ENCODE measurements at places on chromosomes 13 and 19. TPM values are rescaled to one million over a fixed set of nuclear protein-coding genes. Genes with fewer than 3 reads are reported as not detected.

- DNase-seq = peak; percentile 44
These were observed 4.3 kb downstream of the CD37 start for GRCh38 chr19:49339301-49340068.

Gene ZNF610
- 24.8 TPM for total RNA-seq

Gene PDE4C
- total RNA-seq = 1.6 TPM

DNA sequence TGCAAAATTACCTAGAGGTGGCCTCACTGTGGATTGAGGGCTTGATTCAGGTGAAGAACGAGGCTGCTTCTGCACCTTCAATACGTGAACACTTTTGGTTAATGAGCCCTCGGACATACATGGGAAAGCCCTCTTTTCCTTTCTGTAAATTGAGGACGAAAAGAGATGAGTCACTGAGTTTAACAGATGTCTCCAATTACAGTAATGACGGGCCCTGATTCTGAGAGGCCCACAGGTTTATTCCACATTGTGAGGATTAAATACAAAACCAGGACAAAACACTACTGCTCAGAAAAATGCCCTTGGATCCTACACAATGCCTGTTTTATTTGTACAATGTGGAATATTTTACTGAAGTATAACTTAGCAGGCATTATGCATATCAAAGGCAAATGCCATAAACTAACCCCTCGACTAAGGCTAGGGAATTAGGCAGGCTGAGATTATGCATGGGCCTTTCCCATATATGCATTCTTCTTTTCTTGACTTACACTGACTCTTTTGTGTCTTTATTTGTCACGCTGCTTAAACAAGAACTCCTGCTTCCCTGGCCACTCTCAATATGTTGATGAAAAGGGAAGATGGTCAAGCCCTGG lies 819.9 kb downstream of the OLFM4 start:
- DNase-seq = no peak

Gene BICRA
- 31.9 TPM for total RNA-seq

DNA sequence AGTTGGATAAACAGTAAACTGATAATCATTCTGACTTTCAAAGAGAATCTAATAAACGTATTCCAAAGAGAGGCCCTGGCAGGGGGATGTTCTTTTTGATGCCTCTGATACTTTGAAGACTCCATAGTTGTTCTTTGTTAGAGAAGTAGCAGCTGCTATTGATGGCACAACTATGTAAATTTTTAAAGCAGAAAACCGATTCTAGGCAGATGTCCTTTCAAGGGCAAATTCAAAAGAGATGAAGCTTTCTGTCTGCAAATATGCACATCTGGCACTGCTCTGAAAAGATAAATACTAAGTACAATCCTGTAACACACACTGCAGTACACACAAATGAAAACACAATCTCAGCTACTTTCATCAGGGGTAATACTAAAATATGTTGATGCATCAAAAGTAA lies 250.1 kb downstream of the VWA8 start:
- no peak for DNase-seq

Gene UBE2S
- 69.9 TPM for total RNA-seq

- DNase-seq = no peak
These were observed 81.5 kb upstream of the TNFSF11 start for GRCh38 chr13:42492372-42492920.

DNA sequence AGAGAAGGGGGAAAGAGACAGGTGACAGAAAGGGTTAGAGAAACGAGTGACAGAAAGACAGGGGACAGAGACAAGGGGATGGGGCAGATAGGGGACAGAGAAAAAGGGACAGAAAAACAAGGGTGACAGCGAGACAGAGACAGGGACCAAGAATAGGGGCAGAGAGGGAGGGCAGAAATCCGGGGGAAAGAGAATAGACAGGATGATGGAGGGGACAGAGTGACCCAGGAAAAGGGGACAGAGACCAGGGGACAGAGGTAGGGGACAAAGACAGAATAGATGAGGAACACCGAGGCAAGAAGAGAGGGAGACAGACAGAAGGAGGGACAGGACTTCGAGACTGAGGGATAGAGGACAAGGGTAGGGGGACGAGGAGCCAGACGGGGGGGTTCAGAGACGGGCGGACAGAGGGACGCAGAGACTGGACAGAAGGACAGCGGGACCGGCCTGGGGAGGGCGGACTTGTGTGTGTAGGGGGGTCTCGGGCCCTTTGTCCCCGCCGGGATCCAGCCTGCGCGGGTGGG lies 593 bp downstream of the CADM4 start:
- DNase-seq = no peak

GRCh38 chr19:37654629-37655300 lies 500 bp downstream of the ZFP30 start:
- DNase-seq = peak; percentile 21

DNA sequence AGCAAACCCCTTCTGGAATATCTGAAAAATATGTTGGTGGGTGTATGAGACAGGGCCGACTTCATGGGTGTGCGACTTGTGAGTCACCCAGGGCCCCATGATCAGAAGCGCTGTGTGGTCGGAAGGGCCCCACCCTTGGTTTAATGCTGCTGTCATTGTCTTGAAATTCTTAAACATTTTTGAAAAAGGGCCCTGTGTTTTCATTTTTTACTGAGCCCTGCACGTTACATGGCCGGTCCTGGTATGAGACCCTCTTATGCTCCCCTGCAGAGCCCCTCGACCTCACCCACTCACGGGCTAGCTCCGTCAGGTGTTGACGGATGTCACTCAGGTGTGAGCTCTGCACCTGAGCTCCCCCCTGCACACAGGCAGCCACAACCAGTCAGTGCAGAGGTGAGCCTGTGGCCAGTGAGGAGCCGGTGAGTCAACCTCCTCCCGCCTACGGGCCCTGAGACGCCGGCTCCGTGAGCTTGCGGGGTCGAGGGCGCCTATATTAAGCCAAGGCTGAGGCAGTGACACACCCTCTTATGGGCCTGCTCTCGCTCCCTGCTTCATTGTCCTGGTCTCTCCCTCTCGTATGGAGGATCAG lies 27.7 kb downstream of the GADD45B start:
- DNase-seq = no peak

DNA sequence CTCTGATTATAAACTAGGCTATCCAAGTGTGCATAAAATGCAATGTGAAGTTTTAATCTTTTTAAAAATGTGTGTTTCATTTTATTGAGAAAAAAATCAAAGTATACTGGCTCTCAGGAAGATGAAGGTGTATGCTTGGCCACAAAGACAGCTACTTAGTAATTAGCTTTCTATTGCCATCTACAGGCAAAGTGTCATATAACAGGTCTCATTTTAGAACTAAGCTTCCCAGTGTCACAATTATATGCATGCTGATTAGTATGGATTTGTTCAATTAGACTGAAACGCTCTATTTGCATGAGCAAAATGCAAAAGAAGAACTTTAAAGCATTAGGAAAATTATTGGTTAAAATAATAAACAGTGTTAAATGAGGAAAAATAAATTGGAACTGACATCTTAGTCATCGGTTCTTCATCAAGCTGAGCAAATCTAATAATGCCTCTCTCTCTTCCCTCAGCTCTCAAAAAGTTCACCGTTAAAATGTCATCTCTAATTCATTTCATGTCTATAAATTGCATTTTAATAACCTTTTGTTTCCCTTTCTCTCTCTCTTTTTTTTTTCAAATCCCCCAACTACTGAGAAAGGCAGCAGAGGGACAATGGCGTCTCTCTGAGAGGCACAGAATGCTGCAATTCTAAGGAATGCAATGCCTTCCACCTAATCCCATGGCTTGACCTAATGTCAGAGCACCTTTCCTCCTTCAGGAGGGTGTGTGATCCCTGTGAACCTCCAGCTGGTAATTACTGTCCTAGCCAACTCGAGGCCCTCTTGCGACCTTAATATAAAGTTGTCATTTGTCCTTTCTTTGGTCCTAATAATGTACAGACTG lies 313.1 kb upstream of the MAB21L1 start:
- no peak for DNase-seq

Gene HIF3A
- 37.6 TPM for total RNA-seq

Gene S1PR4
- not detected for total RNA-seq

DNA sequence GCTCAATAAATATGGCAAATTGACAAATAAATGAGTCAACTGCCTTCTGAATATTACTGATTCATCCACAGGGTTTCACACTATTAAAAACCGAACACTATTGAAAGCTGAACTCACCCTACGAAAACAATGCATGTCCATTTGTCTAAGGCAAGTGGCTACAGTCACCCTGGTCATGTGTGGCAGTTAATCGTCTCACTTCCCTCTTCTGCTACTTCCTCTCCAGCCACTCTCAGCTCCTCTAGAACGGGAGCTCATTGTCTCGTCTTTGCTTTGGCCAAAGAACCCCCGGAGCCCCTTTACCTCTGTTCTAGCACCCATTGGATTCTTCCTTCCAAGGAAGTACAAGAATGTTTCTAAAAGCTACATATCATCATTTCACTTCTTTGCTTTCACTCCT lies 74.4 kb upstream of the ZNF599 start:
- DNase-seq = no peak

Gene GGN
- total RNA-seq = 2.8 TPM

- DNase-seq = no peak
These were observed 101.1 kb downstream of the EDNRB start for GRCh38 chr13:77817521-77817920.

Gene SYNGR4
- not detected for total RNA-seq

GRCh38 chr19:49802836-49803528 lies 10.1 kb downstream of the FUZ start:
- no peak for DNase-seq

Gene PRSS57
- not detected for total RNA-seq

Gene GPR4
- not detected for total RNA-seq

DNA sequence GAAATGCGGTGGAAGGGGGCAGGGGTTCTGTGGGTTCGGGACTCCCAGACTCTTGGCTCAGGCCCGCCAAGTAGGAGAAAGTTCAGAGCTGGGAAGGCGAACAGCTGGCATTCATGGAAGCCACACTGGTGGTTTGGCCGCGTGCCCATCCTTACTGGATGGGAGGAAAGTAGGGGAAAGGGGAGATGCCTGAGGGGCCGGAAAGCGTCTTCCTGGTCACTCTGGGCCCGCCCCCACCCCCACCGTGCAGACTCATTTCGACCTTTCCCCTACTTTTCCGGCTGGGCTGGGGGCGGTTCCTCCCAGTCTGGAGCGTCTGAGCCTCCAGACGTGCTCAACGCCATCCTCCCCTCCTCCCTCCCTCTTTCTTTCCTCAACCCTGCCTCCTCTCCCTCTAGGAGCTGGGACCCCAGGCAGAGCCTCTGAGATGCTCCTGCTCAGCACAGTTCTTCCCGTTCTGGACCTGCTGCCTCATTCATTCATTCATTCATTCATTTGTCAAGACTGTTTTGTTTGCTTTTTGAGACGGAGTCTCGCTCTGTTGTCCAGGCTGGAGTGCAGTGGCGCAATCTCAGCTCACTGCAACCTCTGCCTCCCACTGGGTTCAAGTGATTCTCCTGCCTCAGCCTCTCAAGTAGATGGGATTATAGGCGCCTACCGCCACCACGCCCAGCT lies 3.5 kb downstream of the ANGPTL4 start:
- no peak for DNase-seq

DNA sequence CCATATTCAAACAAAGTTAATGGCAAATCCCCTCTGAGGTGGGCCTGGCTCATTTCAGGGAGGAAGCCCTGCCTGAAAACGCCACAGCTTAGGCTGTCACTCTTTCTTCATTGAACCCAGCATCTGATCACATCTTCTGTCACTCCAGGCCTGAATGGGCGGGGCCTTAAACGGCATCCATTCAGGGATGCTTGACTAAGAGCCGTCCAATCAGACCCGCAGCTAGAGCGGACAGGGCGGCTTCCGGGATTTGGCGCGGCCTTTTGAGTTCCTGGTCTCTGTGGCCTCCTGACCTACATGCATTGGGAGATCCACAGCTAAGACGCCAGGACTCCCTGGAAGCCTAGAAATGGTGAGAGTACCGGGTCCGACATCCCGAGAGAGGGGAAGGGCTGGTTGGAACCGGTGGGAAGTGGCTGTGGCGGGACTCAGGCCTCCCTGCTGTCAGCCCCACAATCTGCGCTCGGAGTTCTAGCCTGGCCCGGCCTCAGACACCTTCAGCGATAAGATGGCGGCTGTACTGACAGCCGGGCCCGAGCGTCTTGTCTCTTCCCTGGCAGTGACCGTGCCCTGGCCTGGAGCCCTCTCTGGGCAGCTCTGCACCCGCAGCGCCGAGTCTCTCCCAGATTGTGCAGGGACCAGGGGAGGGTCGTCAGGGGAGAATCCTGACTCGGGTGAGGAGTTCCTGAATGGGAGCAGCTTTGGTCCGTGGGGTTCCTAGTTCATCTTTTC lies at the start of gene ZNF723:
TSS of gene ZNF723 (plus strand) at position 261 of the 732 bp plus-strand sequence. CDS start at position 350, 89 bp downstream.
- no peak for DNase-seq

DNA sequence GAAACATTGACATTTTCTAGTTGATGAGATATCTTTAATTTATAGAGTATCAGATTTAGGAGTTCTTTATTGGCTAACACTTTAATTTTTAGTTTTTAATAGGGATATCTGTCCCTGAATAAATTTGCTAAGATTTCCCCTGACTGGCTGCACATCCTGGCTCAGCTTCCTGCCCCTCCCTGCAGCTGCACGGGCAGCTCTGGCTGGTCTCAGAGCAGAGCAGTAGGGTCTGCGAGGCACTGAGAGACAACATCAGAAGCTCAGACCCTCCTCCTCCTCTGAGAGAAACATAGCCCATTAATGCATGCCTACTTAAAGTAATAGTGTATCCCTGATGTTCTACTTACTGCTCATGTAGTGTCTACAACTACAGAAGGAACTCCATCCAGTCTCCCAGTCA lies 139.2 kb downstream of the TNFSF13B start:
- DNase-seq = no peak

DNA sequence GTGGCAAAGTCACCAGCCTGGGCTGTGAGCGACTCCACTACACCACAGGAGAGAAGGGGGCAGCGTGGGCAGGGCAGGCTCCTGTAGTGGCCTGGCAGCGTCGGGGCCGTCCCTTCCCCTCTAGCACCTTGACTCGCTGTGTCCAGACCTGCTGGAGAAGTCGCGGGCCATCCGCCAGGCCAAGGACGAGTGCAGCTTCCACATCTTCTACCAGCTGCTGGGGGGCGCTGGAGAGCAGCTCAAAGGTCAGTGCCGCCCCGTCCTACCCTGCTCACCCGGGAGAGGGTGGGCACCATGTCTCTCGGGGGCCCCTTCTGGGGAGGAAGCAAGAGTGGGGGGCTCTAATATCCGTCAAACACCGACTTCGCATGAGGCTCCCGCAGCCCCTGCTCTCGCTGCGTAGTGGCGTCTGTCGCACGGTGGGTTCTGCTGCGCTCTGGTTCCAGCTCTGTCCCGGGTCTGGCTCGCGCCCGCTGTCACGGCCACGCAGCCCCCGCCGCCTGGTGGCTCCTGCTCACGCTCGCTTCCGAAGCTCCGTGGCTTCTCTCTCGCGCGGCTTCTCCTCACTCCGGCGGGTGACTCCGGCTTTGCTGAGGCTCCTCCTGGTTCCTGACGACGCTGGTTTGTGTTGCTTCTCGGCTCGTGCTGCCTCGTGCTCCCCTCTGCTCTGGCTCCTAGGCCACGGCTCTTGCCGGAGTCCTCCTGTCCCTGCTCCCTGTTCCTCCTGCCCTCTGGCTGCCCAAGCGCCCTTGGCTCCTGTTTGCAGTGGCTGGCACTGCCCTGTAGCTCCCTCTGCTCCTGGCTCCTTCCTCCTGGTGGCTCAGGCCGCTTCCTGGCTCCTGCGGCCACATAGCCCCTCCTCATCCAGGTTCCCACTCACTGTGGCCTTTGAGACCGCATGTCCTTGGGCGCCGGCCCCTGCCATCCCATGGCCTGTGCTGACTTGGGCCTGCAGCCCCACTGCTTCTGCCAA lies 27.2 kb downstream of the MYH14 start:
- DNase-seq = no peak

GRCh38 chr19:20005741-20006140 lies 33.6 kb downstream of the ZNF682 start:
- no peak for DNase-seq

- DNase-seq = no peak
These were observed 101.2 kb upstream of the TEX29 start for GRCh38 chr13:111219280-111219679.

Data from progenitor cell of endocrine pancreas (in vitro differentiated cells).